ENCODE measurements at places on chromosomes 5 and 9.

- DNase-seq, result no peak
Observed at GRCh38 chr5:125210242-125210947, 464.0 kb upstream of the ZNF608 start.

DNA sequence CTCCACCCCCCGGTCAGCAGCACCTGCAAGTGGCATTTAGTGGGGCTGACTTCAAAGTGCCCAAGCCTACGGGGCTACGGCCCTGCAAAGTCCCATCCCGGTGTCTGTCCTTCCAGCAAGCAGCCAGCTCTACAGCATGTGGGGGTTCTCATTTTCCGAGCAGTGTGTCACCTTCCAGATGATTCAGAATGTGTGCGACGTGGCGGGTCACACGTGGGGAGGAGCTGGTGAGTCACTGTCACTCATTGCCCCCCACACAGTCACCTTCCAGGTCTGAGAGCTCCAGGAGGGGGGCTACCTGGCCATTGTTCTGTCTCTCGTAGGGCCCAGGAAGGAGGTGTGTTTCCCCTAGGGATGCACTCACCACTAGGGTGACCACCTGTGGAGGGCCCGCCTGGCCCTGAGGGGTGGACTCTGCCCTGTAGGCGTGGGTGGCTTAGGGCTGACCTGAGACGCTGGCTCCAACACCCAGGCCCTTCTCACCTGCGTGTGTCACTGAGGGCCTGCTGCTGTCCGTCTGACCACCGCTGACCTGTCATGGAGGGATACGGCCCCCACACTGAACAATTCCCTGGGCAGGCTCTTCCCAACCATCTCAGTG lies 70.2 kb downstream of the SEMA4D start:
- no peak for DNase-seq

DNA sequence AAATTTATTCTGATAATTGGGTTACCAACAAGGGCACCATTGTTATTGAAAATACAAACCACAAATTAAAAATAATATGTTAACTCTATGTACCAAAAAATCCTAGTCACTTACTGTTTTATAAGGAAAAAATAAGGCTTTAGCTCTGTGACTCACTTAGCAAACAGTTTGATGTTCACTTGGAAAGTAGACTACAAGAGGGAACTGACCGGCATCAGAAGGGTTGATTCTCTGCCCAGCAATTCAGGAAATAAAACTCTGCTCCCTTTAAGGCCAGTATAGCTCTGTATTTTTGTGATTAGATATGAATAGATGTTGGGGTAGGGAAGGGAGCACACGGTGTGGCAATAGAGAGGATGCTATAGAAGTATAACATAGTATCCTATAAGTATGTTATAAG lies 671.3 kb downstream of the LRRC70 start:
- DNase-seq, result no peak

- no peak for DNase-seq
Observed at GRCh38 chr5:95620030-95620869, at the start of gene GPR150. TSS of gene GPR150 (plus strand) at chr5:95620087. CDS start at chr5:95620276, 189 bp downstream.

- no peak for DNase-seq
Observed at GRCh38 chr5:112084149-112084548, 327.2 kb upstream of the NREP start.

DNA sequence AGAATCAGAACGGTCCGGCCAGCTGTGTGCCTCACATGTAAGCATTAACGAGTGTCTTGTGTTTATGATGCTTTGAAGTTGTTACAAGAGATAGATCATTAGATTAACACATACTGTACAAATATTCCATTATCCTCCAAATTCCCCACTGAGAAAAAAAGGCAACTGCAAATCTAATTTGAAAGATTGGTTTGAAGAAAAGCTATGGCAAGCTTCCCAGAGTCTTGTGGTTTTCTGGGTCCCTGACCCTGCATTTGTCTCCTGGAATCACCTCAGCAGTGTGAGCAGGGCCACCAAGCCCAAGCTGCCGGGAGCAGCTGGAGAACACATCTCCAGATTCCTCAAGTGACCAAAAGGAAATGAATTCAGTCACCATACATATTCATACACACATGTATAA lies 36.9 kb upstream of the ADAMTS16 start:
- no peak for DNase-seq

DNA sequence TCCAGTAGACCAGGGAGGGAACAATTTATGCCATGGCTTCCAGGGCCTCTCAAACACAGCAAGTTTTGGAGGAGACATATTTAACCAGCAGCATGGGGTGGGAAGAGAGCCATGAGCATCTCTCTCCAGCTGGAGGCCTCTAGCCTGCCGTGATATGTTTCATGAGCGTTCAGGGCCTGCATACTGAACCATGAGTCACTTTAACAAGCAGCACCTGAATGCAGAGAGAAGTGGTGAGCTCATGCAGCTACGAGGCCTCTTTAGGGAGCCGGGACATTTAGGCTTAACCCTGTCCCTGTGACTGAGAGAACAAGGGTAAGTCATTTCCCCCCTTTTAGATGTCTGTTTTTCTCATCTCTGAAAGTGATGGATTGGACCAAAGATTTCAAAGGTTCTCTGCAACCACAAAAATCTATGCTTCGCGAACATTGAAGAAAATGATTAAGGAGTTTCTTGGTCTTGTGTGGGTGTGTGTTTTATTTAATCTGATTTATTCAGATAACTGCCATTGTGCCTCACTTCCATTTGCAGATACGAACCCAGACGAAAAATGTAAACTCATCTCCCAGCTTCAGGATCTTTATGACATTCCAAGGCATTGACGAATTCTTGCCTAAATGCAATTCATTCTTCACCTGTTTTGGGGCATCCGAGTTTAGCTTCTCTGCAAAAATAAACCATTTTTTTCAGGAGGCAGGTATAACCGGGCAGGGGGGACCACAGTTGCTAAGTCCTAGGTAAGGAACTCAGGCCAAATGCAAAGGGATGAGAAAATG lies 157.0 kb downstream of the GABBR2 start:
- DNase-seq, result no peak

GRCh38 chr5:3325201-3325971 lies 270.2 kb upstream of the IRX1 start:
- no peak for DNase-seq

DNA sequence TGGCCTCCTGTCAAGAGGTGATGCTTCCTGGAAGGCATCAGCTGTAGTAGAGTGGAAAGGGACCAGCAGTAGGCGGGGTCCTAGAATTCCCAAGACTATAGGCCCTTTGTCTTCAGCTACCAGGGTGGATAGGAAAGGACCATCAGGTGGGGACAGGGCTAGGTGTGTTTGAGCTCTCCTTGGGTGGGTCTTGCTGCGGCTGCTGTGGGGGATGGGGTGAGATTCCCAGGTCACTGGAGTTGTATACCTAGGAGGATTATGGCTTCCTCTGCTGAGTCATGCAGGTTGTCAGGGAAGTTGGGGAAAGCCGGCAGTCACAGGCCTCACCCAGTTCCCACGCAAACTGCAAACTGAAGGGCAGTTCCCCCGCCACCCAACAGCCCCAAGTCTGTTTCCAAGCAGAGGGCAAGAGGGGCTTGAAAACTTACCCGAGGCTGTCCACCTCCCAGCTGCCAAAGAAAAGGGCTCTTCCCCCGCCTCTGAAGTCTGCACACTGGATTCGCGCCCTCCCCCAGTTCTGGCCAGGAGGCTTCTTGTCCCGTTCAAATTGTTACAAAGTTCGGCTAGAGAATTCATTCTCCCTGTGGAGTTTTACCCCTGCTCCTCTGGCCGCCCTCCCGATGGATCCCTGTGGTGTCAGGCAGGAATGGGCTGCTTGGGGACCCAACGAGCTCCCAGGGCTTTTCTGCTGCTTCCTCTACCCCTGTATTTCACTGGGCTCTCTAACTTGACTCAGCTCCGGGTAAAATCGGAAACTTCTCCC lies 23.0 kb upstream of the ECM2 start:
- DNase-seq, result no peak

DNA sequence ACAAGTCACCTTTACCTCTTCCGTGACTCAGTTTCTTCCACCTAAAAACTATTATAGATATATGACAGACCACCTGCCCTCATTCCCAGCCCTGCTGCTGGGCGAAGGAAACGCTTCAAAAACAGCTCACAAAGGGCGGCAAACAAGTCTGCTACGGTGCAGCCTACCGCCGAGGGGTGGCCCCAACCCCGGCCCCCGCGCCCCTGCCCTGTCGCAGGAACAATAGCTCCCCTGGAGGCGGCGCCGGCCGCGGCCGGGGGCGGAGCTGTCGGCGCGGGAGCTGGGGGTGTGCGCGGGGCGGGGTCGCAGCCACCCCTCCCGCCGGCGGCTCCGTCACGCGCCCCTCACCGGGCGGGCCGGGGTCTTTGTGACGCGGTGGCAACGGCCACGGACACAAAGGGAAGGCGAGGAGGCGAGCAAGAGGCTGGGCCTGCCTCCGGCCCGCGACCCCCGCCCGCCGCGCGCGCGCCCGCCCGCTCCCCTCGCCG lies at the start of gene TMEFF1:
Gene TMEFF1, plus strand, starts transcription at position 362 of the 488 bp plus-strand sequence. CDS start 396 bp downstream, outside the sequence.
- peak; percentile 63 for DNase-seq

GRCh38 chr9:93952784-93953495 lies 2.2 kb downstream of the BARX1 start:
- no peak for DNase-seq

DNA sequence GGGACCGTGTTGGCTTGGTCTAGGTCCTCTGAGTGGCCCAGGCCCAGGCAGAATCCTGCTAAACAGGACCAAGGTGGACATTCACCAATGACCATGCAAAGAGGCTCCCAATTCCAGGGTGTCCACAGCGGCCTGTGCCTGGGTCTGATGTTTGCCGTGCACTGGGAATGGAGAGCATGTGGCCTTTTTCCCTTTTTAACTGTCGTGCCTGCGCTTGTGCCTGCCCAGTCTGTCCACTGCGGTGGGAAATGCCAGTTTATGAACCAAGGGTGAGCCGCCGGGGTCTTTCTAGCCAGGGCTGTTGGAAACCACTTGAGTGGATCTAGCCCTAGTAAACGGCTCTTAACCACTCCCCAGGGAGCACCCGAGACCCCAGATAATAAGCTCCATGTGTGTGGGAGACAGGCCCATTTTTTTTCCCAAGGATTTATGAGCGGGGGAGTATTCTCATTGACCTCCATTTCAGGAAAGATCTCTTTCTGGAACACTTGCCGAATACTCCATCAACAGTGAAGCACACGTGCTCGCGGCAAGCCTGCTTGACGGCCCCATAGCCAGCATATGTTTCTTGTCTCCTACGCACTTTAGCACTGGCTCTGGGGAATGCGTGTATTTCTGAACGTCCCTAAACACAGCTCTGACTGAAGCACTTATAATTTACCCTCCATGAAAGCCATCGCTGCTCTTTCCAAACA lies 93.2 kb upstream of the PHYKPL start:
- peak; percentile 87 for DNase-seq

- no peak for DNase-seq
Observed at GRCh38 chr5:32612134-32612888, 27.0 kb downstream of the SUB1 start.

GRCh38 chr5:145833631-145834200 lies 1.4 kb downstream of the PRELID2 start:
- no peak for DNase-seq

DNA sequence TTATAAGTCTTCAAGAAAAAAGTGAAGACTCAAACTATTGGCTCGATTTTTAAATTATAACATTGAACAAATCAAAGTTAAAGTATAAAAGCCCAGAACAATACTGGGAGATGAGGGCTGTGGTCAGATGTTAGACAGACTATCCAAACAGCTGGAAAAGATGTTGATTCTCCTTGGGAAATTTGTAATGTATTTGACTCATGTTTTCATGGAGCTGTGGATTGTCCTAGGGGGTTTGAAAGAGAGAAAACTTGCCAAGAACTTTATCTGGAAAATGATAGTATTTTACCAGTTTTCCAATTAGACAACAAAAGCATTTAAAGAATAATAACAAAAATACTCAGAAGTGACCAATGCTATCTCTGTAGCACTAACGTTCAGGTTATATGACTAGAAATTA lies 339.2 kb downstream of the ARL15 start:
- DNase-seq, result no peak

DNA sequence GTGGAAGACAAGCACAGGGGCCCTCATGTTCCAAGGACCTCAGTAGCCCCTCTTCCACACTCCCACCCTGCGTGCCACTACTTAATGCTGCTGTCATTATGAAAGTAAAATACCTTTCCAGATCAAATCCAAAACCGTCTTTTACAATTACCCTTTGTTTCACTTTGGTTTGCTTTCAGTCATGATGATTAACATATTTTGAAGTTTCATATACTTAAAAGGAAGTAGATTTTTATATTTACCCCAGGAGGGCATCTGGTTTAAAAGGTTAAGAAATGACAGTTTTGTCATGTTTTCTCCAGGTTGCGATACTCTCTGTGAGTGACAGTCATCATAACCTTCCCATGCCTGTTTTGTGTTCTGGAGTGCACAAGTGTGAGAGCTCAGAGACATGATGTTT lies 13.5 kb upstream of the MAP1B start:
- DNase-seq, result no peak

- no peak for DNase-seq
Observed at GRCh38 chr9:36864491-36865410, 169.3 kb downstream of the PAX5 start.

DNA sequence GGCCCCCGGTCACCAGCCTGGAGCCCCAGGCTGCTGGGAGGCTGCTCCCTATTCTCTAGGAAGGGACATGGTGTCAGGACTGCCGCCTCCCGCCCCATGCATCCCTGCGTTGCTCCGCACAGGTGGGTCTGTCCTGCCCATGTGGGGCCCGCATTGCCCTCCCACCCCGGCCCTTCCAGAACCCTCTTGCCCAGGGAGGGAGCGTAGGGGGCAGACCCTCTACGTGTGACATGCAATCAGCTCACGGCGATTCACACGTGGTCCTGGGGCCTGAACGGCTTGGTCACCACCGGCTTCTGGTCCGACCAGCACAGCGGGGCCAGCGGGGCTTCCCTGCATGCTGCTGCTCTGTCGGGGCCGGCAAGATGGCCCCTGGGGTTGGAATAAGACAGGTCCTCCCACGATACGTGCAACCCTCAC lies 9.4 kb downstream of the SLC6A19 start:
- no peak for DNase-seq

GRCh38 chr5:54700986-54701578 lies 183.5 kb downstream of the SNX18 start:
- DNase-seq, result no peak
